ENCODE measurements at places on chromosomes 12 and 14.

DNA sequence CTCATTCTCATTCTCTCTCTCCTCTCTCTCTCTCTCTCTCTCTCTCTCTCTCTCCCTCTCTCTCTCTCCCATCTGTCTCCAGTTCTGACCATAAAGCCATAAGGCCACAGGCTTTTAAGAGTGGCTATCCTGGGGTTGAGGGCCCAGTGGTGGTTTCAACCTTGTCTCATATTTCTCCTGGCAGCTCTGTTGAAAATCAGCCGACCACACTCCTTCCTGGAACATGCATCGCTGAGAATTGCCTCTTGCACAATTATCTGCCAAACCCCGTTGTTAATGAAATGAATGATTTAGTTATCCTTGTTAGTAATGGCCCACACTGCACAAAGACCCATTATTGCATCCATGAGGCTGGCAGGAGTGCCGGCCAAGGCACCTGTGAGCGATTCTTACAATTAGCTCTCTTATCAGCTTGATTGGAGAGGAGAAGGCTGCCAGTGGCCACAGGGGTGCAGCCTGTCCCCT, 30.4 kb upstream of the KCNA5 start:
- DNase-seq = no peak

DNA sequence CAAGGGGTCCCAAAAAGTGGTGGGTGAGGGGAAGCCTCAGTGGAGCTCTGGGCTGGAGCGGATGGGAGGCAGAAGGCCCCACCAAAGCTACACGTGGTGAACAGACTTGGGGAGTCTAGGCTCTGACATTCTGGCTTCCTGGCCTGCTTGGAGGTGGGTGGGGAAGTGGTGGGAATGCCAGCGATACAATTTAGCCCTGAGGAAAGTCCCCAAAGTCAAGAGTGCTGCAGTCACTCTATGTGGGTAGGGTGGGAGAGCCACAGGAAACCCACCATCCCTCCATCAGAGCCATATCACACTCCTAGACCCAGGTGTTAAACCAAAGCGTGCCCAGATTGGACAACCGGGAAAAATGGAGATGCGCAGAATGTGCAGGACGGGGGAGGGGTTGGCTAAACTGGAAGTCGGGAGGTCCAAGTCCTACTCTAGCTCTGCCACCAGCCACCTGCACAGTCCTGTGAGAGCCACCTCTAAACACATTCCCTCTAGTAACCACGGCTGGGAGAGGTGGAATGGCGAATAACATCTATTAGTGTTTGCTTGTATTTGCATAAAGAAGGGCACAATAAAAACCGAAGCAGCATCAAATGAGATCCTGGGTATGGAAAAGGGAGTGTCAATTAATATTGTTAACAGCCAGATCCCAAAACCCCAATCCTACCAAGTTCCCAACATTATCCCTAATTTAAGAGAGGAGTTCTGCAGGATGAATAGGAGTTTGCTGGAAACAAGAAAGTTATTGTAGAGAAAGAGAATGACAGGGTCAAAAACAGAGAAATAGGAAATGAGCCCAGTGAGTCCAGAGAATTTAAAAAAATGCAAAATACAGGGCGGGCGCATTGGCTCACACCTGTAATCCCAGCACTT, 14.0 kb upstream of the CD9 start:
- DNase-seq = no peak

GRCh38 chr14:77141214-77142004, at the start of gene ZDHHC22:
TSS of gene ZDHHC22 (minus strand) at chr14:77141791. CDS start at chr14:77139738, 2,053 bp downstream.
- peak; percentile 39 for DNase-seq

- no peak for DNase-seq
Measured at GRCh38 chr14:95564060-95564459, 29.2 kb downstream of the GLRX5 start.

DNA sequence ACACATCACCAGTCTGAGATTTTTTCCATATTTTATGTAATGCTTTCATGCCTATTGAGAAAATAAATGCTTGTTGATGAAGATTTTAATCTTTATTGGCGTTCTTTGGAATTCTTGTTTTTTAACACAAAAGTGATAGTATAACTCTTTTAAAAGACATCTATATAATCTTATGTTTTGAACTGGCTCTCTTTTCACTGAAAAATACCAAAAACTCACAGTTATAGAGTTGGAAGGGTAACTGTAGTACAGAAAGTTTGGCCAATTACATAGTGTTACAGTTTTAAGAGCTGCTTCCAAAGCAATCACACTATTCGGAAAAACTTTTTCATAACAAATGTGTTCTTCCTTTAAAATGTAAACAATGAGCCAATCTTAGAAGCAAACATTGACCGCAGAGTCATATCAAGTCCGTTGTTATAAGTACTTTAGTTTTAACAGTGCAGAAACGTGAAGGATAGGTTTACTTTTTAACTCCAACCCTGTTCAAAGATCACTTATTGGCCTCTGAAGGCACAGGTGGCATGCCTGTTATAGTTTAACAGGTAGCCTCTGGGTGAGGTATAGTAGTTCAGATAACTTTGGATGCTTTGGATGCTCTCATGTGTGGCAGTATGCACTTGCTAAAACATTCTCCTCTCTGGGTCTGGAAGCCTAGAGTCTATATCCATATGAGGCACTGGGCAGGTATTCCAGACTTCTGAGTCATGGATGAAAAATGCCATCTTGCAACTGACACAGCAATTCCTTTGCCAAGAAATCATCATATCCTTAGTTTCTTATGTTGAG, 12.1 kb upstream of the NTN4 start:
- DNase-seq = no peak

- DNase-seq = no peak
Measured at GRCh38 chr12:1812650-1813302, 7.6 kb upstream of the LRTM2 start.

DNA sequence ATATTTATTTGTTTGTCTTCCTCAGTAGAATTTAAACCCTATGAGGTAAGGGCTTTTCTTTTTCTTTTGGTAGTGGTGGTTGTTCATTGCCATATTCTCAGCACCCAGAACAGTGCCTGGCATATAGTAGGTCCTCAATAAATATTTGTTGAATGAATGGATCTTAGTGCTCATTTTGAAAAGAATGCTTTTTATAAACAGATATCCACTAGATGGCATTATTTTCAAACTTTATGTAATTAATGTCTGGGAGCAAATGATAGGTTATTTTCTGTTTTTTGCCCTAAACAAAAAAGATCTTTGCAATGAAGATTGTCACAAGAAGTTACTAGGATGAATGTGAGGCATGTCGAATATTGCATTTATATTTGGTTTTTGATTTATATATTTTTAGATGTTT, 64.1 kb downstream of the RAD51B start:
- no peak for DNase-seq

GRCh38 chr14:51439896-51440295, 199.8 kb downstream of the TMX1 start:
- DNase-seq = no peak

- no peak for DNase-seq
Measured at GRCh38 chr12:106223485-106224354, 24.1 kb downstream of the CKAP4 start.

DNA sequence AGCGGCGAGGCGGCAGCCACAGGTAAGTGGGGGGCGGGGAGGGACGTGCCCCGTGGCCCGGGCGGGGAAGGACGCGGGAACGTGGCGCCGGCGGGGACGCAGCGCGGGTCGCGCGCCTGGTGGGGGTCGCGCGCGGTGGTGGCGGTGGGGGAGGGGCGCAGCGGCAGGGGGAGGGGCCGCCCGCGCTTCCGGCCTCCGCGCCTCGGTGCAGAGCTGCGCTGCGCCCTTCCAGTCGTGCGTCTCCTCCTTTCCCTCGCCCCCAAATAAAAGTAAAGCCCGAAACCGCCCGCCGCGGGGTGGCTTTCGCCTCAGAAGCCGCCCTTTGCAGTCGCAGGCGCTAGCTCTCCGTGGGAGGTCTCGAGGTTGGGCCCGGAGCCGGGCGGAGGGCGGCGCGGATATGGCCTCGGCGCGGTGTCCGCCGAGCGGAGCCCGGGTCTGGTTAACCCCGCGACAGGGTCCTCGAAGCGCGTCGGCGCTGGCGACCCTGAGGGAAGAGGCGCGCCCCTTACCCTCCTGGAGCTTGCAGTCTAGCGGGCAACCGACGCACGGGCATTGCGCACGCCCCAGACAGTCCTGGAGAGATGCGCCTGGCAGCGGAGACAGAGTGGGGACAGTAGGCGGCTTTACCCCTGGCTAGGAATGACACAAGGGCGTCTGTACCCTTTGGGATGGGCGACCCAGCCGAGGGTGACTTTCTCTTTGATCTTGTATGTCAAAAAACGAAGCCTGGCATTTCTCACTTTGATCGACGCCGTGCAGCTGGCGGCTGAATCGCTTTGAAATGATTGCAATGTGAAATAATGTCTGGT, 589 bp downstream of the ATF1 start:
- peak; percentile 67 for DNase-seq

DNA sequence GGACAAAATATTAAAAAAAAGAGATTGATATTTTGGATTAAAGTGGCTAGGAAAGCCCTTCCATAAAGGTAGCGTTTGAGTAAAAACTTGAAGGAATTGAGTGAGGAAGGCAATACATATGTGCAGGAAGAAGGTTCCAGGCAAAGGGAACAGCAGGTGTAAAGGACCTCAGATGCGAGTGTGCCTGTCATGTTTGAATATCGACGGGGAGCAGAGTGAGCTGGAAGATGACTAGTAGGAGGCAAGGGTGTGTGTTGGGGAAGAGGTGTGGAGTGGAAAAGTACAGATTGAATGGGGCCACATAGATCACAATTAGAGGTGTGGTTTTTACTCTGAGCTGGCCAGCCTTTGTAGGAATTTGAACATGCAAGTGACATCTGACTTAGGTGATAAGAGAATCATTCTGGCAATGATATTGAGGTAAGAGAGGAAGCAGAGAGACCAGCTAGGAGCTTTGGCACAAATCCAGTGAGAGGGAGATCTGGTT, 15.0 kb upstream of the FBXO33 start:
- DNase-seq = no peak

- DNase-seq = no peak
Measured at GRCh38 chr14:57382283-57382682, 8.1 kb upstream of the NAA30 start.

All from mesothelial cell of epicardium (in vitro differentiated cells).